NCI-H446 (cell line): ENCODE measurements at places on chromosomes 16 and 17.

DNA sequence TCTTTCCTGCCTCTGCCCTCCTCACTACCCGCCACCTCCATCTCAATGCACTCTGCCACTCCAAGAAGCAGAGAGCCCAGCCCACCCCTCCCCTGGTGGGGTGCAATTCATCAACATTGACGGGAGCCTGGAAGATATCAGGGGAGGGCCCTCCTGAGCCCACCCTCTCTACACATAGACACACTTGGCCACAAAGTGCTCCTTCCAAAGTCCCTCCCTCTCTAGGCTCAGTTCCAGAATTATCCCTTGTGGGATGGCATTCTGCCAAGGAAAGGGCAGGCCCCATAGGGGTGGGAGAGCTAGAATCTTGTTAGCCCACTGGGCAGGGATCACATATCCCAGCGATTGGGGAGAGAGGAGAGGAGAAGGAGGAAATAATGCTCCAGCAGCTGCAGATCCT is 66.2 kb downstream of the TMEM132E start:
- no peak for DNase-seq

DNA sequence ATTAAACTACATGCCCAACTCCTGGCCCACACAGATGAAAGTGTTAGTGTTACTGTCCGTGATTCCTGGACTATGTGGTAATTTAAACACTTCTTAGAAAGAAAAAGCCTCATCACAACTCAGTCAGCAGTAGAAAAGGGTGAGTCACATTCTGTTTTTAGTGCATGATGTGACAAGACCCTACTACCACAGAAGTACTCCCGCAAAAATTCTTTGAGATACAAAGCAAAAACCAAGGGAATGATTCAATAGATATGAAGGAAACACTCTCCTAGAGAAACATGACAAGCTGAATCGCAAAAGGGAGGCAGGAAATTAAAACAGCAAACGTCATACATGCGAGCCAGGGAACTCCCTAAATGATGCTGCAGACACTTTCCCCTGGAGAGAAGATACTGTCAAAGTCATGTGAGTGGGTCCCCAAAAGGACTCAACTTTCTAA is 14.4 kb downstream of the SNN start:
- no peak for DNase-seq

DNA sequence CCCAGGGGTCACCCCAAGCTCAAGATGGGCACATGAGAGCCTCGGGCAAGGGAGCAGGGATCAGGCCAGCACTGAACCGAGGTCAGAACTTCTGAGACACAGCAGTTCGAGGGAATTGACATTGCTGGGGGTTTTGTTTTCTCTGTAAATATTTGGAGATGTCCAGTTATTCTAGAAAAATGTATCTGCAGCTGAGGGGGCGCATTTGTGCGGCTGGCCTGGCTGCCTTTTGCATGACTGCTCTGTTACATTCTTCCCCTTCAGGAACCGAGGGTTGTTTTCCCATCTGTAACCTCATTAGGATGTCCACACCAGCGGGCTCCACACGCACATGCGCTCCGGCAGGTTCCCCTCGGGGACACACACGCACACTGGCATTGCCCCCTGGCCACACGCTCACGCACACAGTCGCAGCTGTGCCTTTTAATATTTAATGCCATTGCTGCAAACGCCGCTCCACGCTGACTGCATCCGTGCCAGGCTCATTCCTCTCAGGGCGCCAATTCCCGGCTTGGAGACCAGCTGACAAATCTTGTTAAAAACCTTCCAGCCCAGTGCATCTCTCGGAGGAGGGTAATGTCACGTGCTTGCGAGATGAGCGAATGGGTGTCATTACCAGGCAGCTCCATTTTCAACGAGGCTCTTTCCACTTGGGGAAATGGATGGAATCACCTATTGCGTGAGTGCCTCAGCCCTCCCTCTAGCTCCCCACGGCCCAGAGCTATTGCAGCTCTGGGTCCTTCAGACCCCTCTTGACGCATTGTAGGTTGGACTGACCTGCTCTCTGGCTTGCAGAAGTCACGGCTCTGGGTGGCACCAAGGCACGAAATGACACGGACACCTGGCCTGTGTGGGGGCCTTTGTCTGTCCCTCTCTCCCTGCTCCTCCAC is 13.1 kb downstream of the CCR7 start:
- no peak for DNase-seq

DNA sequence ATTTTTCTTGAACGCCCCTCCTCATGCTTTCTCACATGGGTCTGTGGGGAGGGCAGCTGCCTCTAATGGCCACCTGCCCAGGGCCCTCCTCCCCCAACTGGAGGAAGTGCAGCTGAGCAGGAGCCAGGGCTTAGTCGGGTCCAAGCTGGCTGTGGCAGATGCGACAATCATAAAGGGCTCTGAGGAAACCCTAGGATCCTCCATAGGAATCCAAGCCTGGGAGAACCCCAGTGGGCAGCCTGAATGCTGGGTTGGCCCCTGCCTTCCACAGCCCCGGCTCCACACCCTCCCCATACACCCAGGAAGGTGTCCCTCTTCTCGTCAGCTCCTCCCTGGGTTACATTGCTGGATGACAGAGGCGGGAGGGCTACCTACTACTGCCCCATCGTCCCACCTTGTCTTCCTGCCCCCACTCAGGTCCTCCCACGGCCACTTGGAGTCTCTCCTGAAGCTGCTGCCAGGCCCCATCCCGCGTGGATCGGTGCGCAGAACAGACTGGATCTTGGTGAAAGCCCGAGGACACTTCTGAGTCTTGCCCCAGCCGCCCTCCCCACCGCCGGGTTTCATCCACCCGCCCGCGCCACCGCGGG is 15.6 kb upstream of the CBFB start:
- DNase-seq, result no peak

DNA sequence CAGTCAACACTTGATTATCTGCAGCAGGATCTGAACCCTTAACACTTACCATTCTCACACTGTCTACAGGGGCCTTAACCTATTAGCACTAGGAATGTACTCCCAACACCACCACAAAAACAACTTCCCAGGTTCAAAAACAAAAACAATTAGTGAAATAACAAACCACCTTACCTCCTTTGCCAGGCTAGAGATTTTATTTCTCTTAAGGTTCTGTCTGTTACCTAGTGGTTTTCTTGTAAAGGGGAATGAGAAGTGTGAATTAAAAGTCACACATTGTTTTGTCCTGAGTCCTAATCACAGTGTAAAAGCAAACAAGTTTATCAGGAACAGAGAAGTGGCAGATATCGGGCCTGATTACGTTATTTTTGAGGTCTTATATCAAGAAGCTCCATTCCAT is 9.7 kb downstream of the SMARCE1 start:
- no peak for DNase-seq

GRCh38 chr17:37743875-37744632 is 805 bp downstream of the HNF1B start:
- DNase-seq, result no peak

DNA sequence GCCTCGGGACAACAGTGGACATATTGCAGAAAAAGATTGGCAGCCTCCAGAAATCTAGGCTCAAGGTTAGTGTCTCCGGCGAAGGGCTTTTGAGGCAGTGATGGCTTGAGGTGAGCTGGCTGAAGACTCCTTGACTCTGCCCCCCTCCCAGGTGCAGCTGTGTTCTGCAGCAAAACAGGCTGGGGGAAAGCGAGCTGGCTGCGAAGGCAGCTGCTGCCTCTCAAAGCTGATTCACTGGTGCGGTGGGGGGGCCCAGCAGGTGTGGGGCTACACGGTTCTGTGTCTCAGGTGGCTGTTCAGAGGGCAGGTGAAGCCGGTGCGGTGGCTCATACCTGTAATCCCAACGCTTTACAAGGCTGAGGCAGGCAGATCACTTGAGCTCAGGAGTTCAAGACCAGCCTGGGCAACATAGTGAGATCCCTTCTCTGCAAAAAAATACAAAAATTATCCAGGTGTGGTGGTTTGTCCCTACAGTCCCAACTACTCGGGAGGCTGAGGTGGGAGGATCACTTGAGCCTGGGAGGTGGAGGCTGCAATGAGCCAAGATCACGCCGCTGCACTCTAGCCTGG is 22.9 kb downstream of the C16orf96 start:
- no peak for DNase-seq

- no peak for DNase-seq
These were observed 52.7 kb downstream of the TMEM235 start for GRCh38 chr17:78284146-78284545.

DNA sequence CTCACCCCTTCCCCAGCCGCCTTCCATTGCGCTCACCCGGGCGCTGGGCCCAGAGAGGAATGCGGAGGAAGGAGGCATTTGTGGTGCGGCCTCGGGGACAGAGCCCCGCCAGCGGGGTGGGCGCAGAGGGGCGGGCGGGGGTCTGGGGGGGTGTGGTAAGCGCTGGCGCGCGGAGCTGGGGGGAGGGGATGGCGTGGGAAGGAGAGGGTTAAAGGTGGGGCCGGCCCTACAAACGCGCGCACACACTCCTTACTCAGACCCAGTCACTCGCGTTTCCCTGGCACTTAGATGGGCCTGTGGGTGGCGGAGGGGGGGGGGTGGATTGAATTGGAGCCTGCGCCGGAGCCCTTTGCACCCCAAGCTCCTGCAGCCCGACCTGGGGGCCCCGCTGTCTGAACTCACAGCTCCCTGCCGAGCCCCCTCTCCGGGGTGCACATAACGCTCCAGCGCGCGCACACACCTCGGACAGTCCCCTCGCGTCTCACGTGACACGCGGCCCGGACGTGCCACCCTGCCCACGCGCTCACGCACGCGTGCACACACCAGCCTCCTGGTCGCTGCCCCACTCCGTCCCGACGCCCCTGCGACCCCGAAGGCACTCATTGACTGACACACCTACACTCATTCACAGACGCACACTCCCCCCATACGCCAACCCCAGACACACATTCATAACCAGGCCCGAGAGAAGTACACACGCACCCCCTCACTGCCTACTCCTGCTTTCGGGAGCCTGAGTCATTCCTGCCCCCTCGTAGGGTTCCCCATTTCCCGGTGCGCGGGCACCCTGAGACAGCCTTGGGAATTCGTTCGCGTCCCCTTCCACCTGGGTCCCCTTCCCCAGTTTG is 844 bp downstream of the TBKBP1 start:
- no peak for DNase-seq

- DNase-seq, result no peak
These were observed 5.5 kb downstream of the CCDC182 start for GRCh38 chr17:57739402-57740234.

DNA sequence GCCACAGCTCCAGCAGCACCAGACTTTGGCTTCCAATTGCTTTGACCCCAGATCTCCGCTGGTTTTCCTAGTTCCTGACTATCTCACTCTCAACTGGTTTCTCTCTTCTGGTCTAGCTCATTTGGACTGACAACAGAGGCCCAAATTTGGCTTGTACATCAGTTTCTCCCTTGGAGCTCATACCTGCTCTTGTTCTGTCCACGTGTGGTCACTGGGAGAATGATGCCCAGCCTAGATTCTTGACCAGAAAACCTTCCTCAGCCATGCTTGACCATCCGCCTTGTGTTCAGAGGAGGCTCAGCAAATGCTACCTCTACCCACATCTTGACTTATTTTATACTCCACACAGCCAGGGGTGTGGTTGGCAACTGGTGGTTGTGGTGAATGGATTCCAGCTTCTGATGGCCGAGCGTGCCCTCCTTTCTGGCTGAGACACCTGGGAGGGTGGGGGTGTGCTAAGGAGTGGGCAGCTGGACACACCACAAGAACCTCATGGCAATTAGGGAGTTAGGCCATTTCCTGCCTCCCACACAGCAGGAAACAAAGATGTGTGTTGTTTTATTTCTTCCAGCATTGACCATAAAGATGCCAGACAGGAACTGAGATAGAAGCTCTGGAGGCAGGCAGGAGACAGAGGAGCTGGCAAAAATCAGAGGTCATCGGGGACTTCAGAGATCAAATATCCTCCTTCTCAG is 93.8 kb upstream of the FAM20A start:
- DNase-seq, result no peak

- DNase-seq, result no peak
These were observed 70.3 kb downstream of the KLHDC4 start for GRCh38 chr16:87695534-87695933.
